ENCODE measurements at places on chromosomes 13 and 19. TPM values are rescaled to one million over a fixed set of nuclear protein-coding genes. Genes with fewer than 3 reads are reported as not detected.

DNA sequence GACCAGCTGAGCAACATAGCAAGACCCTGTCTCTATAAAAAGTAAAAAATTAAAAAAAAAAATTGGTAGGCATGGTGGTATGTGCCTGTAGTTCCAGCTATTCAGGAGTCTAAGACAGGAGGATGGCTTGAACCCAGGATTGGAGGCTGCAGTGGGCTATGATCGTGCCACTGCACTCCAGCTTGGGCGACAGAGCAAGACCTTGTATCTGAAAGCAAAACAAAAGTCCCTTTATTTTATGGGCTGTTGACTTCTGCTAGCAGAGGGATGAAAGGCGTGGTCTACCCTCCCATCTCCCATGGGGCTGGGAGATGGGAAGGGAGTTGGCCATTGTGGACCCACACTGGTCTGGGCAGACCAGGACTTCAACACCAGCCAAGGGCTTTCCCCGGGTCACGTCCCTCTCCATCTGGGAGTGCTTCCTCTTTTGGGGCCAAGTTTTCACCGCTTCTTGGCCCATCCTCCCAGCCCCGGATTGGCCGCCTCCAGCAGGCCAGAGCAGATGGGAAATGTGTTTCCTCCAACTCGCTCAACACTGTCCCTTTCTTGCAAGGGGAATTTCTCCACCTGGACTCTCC lies 2.2 kb upstream of the TNFSF9 start:
- no peak for DNase-seq

- no peak for DNase-seq
These were observed 36.6 kb downstream of the KLF2 start for GRCh38 chr19:16361254-16361653.

GRCh38 chr19:35157431-35157830 lies 2.9 kb downstream of the FXYD5 start:
- DNase-seq = no peak

DNA sequence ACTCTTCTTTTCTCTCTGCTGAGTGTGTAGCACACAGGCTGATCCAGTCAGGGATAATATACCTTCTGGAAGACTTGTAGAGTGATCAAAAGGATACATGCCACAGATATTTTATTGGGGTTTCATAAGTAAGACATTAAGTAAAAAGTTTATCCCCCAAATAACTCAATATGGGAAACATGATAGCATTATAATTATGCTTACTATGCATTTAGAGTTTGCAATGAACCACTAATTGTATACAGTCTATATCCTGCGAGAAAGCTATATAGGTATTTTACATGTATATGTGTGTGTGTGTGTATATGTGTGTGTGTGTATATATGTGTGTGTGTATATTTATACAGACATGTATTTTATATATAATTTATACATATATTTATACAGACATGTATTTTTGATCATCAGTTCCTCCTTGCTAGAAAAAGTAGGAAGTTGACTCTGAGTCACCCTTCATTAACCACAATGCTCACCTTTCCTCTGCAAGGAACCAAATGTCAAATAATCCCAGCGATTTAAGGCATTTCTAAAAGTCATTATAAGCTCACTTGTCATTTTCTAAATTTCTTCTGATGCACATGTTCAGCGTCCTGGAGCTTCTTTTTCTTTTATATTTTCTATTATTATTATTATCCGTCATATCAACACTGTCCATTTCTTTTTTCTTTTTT lies 312.5 kb upstream of the OBI1 start:
- DNase-seq = no peak

The CSNK1G2 gene
- total RNA-seq = 72.2 TPM

- no peak for DNase-seq
These were observed 43.6 kb upstream of the LSM14A start for GRCh38 chr19:34128558-34129250.

DNA sequence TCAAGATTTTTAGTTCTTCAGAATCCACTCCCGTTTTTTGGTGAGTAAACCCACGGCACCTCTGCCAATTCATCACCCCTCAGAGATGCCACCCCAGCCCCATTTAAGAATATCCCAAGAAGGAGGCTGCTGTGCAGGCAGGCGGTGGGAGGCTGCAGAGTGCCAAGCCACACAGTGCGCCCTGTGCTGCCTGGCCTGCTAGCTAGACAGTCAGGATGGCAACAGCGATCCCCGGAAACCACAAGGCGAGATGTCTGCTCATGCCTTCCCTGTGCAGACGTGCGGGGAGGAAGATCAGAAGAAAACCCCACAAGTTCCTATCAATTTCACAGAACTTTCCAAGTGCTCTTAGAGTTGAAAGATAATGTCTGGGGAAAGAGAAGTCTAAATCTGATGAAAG lies 64.8 kb upstream of the GPR183 start:
- DNase-seq = peak; percentile 59

The ZNF700 gene
- 6.7 TPM for total RNA-seq

DNA sequence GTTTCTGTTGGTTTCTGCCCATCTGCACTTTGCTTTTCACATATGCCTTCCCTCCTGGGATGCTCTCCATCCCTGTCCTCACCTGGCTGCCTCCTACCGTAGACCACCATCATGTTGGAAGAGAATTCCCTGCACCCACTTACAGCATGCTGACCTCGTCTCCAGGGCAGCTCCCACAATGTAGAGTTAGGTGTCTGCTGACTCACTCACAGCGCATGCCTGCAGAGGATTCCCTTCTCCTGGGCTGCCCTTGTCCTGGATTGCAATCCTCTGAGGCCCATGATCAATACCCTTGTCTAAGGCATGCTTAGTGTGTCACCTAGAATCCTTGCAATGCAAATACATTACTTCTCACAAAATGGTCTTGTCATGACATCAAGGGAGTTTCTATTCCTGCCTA lies 43.6 kb downstream of the STOML3 start:
- DNase-seq = no peak

The CRX gene
- not detected for total RNA-seq

GRCh38 chr19:56840451-56841192 lies at the start of the genes PEG3 and ZIM2:
PEG3 (minus strand) TSS chr19:56840726; CDS start chr19:56824655, 16,071 bp downstream.
ZIM2 (minus strand) TSS chr19:56840726; CDS start chr19:56824277, 16,449 bp downstream.
- DNase-seq = no peak

GRCh38 chr13:25280396-25280795 lies 6.9 kb downstream of the MTMR6 start:
- no peak for DNase-seq

DNA sequence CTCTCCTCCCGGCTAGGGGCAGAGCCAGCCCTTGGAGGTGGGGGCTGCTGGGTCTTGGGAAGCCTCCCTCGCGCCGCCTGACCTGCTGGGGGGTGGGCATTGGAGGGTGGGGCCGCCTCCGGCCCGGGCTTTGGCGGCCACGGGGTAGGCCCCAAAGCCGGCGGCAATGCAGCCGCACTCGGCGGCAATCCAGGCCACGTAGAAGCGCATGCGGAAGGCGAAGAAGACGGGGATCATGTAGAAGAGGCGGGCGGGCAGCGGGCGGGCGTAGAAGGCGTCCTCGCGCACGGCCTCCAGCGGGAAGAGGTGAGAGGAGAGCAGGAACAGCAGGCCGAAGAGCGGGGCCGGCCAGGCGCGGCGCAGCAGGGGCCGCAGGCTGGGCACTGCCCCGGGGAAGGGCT lies 7.7 kb upstream of the TMC4 start:
- DNase-seq = no peak

- DNase-seq = no peak
These were observed 7.5 kb upstream of the WDR88 start for GRCh38 chr19:33124207-33125098.

Measured in osteocyte (in vitro differentiated cells).